T follicular helper cell (primary cell): ENCODE measurements at places on chromosomes 3 and 15.

- DNase-seq = no peak
These were observed 123.6 kb downstream of the LIPC start for GRCh38 chr15:58555162-58556027.

DNA sequence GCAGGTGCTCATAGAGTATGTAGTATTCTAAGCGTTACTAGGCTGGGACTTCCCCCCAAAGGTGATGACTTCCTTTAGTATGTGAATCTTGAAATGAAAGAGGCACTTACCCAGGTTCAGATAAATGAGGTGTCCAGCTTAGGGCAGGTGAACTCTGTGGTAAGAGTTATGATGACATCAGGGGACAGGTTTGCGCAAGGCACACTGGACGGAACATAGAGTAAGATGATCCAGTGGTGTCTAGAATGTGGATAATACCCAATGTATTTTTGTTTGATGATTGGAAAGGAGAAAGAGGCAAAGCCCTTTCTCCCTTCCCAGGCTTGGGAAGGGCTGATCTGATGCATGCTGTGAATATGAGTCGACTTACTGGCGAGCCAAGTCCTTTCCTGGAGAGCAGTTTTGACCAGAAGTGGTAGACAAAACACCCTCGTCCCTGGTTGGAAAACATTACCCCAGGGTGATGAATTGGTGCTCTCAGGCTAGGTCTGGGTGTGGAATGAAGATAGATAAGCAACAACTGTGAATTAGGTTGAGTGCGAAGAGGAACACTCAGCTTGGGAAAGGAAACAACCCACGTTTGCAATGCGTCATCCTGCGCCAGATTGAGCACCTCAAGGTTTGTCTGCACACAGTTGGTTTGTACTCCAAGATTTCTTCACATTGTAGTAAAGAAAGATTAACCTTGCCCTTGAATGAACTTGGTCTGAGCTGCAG lies 124.2 kb downstream of the GHSR start:
- DNase-seq = no peak

DNA sequence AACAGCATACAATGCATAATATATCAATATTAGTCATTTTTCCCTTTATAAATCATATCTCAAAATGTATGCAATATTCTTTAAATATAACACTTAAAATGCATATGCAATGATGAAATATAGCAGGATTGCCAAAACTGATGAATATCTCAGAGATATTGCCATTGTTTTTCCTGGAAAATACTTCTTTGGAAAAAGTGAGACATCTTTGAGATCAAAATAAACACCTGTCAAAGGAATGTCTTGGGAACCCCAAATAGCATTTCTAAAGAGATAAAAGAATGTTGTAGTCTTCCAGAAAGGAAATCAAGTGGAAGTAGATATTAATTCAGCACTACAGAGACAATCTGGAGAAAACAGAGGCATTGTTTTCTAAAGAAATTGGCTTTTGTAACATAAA lies 457.8 kb upstream of the UBE2E2 start:
- no peak for DNase-seq

GRCh38 chr15:70343961-70344621 lies 246.4 kb upstream of the TLE3 start:
- DNase-seq = no peak

DNA sequence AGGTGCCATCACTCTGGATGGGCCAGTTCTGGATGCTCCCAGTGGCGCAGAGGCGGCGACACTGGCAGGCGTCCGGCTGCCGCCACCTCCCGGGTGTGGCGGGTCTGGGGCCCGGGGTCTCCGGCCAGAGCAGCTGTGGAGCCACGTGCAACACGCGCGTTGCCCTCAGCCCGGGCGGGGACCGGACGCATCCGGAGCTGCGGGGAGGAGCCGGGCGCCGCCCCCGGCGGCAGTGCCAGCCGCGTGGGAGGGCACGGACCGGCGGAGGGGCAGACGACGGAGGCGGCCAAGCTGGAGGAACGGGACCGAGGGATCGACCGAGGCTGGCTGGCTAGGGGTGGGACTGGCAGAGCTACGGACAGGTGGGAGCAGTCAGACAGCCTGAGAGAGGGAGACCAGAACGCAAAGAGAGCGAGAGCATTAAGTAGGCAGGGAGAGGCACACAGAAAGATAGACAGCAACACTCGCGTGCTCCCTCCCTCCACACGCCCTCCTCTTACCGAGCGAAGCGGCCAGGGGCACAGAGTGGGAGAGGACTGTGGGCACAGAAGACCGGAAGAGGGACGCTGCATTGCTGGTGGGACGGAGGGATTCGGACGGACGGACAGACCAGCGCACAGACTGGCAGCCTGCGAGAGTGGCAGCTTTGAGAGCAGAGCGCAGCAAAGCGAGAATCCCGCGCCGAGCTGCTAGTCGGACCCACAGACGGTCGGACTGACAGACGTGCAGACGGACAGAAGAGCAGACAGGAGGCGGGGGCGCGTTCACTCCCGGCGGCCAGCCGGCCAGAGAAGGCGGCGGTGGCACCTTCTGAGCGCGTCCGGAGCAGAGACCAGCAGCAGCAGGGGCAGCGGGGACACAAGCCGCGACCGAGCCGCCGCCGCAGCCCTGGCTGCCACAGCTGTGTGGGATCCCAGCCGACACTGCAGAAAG lies at the start of gene ARPP21:
TSS of gene ARPP21 (plus strand) at position 272 of the 933 bp plus-strand sequence. CDS start 42,227 bp downstream, outside the sequence.
- DNase-seq = no peak

DNA sequence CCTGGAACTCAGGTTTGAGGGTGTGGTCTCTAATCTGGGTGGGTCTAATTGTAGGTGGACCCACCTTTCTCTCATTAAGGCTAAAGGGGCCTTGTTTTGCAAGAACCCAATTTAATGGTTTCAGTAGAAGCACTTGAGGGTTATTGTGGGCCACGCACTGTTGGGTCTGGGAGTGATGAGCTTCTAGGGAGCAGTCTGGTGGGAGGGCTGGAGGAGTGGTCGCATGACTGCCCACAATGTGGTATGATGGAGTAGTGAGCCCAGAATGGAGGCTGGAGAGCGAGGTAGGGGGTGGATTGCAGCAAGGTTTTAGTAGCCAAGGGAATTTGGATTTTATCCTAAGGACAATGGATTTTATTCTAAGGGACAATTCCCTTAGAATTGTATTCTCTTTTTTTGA lies 2.7 kb downstream of the TATDN2 start:
- DNase-seq = no peak

DNA sequence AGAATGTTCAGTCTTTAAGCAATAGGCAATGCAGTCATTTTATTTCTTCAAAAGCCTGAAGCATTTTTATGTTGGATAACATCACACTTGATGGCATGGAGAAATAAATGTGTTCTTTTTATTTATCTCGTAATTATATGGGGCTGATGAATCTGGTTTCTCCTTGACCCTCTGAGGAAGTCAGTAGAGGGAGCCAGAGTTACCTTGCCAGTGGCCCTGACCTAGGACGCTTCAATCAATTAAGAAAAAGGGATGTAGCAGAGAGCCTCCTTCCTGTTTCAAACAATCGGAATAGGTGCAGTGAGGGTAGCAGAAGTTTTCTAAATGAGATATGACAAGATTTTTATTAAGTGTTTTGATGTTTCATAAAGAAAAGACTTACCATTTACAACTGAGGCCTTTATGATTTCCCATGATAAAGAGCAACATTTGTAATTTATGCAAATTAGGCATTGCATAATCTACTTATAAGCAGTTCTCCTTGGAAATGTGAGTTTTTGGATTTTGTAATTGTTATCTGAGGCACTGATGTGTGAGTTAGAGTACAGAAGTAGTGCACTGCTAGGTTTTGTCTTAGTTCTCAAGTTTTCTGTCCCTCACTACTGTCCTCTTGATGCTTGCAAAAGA lies 129.1 kb downstream of the RAP2B start:
- no peak for DNase-seq

- DNase-seq = no peak
These were observed 37.6 kb upstream of the WNT5A start for GRCh38 chr3:55524565-55525244.

- DNase-seq = no peak
These were observed 184.8 kb downstream of the SHQ1 start for GRCh38 chr3:72663429-72663828.

DNA sequence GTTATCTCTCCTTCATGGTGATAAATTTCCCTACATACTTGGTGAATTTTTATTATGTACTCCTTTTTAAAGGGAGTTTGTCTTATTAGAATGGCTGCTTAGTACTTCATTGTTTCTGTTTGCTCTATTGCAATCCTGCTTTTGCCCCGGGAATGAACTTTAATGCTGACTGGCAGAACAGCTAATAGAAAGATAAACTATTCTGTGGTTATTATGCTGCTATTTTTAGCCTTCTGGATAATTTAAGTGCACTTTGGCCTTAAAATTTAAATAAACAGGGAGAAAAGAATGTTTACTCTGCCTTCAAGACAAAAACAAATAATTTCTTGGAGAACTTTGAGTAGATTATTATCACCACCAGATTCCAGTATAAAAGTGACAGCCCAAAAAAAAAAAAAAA lies 413.8 kb upstream of the CCDC54 start:
- DNase-seq = no peak

GRCh38 chr3:184629555-184630160 lies 68.1 kb downstream of the EPHB3 start:
- DNase-seq = no peak

- DNase-seq = no peak
These were observed 3.8 kb downstream of the CSRNP1 start for GRCh38 chr3:39149498-39150147.

DNA sequence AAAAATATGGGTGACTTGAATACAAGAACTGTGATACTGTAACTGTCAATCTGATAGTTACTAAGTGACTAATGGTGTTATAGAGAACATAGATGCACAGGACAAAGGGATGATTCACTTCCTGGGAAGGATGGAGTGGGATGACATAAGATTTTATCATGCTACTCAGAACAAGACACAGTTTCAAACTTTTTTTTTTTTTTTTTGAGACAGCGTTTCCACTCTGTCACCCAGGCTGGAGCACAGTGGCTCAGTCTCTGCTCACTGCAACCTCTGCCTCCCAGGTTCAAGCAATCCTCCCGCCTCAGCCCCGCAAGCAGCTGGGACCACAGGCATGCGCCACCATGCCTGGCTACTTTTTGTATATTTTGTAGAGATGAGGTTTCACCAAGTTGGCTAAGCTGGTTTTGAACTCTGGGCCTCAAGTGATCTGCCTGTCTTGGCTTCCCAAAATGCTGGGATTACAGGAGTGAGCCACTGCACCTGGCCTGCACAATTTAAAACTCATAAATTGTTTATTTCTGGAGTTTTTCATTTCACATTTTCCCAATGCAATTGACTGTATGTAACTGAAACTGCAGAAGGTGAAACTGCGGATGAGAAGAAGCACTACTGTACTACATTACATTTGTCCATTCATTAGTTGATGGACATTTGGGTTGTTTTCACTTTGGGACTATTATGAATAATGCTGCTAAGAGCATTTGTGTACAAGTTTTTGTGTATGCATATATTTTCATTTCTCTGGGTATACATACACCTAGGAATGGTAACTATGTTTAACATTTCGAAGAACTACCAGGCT lies 40.6 kb downstream of the ADIPOQ start:
- no peak for DNase-seq

GRCh38 chr15:57692709-57693108 lies 13.8 kb upstream of the POLR2M start:
- no peak for DNase-seq
